Thyroid gland (tissue), 4 donors: ENCODE measurements at places on chromosomes 5 and 9. TPM values are rescaled to one million over a fixed set of nuclear protein-coding genes. Genes with fewer than 3 reads are reported as not detected.

- no peak for DNase-seq
- H3K4me1 ChIP-seq: peaks cover 21% of the 10 kb centered on the region
- no peaks in the 10 kb centered on the region for H3K36me3 ChIP-seq
- H3K27ac ChIP-seq: no peak overlapping the region
- H3K4me3 ChIP-seq: no peak overlapping the region
Observed at GRCh38 chr9:78044189-78044588, 12.6 kb upstream of the GNAQ start.

- H3K4me1 ChIP-seq: no peaks in the 10 kb centered on the region
- peaks cover 50% of the 10 kb centered on the region for H3K36me3 ChIP-seq
- H3K27ac ChIP-seq: no peak overlapping the region
- H3K4me3 ChIP-seq: no peak overlapping the region
- DNase-seq: no peak
Observed at GRCh38 chr9:136829412-136829811, 12.9 kb upstream of the AJM1 start.

SHC3 gene
- total RNA-seq: 1.3 TPM

ACTBL2 gene
- not detected for total RNA-seq

DNA sequence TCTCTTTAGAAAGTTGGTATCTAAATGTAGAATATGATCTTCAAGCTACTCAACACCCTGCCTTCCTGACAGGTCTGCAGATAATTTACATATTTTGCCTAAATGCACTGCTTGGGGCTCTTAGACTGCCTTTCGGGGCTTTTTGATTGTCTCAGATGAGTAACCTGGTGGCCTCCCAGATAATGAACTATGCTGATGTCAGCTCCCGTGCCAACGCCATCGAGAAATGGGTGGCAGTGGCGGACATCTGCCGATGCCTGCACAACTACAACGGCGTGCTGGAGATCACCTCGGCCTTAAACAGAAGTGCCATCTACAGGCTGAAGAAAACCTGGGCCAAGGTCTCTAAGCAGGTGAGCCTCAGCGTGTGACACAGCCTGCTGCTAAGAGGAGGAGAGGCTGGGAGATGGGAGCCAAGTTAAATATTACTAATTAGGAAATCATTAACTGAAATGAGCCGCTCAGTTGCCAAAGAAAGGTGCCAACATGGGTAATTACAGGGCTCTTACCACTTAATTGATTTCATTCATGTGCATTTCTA lies 20.8 kb upstream of the CKMT2 start:
- no peaks in the 10 kb centered on the region for H3K4me1 ChIP-seq
- no peak for DNase-seq
- no peak overlapping the region for H3K27ac ChIP-seq
- H3K36me3 ChIP-seq: no peaks in the 10 kb centered on the region

DNA sequence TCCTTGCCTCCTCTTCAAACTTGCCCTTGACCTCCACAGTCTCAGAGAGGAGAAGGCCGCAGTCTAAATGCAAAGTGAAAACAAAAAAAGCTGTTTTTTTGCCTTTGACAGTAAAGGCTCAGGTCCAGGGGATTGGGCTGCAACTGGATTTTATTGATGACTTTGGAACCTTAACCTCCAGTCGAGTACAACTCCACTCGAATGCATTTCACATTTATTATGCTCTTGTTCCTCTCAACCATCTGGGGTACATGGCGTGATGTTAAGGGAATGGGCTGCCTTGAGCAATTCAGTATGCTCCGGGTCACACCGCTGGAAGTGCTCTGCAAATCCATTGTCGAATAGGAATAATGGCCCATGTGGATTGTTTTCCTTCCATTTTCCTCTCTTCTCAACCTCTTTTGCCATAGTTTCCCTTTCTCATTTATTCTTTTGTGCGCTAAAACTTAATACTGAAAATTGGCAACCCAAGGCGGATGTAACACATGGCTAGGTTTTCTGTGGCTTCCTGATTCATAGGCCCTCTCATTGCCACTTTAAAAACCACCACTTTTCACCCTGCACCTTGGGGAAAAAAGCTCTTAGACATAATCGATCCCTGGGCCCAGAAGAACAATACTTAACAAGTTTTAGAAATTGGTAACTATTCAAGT lies 34.3 kb downstream of the ITK start:
- H3K27me3 ChIP-seq: no peaks in the 10 kb centered on the region
- H3K4me3 ChIP-seq: no peak overlapping the region
- no peaks in the 10 kb centered on the region for H3K36me3 ChIP-seq
- DNase-seq: no peak
- H3K4me1 ChIP-seq: no peaks in the 10 kb centered on the region
- H3K27ac ChIP-seq: no peak overlapping the region

GFI1B gene
- total RNA-seq: 0.11 TPM

- H3K4me3 ChIP-seq: no peak overlapping the region
- no peak overlapping the region for H3K27ac ChIP-seq
- peaks cover 3% of the 10 kb centered on the region for H3K4me1 ChIP-seq
- no peak for DNase-seq
Observed at GRCh38 chr5:78562714-78563330, 85.8 kb downstream of the LHFPL2 start.

DNA sequence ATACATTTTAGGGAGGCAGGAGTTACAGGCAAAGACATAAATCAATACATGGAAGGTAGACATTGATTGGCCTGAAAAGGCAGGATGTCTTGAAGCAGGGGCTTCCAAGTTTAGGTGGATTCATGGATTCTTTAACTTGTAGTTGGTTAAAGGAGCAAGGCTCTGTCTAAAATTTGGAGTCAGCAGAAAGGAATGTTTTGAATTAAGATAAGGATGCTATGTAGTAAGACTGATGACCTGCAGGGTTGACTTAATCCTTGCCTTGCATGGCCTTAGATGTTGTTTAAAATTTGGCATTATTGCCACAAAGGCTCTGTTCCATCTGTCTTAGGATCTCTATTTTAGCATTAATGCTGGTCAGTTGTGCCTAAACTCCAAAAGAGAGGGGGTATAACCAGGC lies 171.3 kb downstream of the C5orf15 start:
- no peaks in the 10 kb centered on the region for H3K27me3 ChIP-seq
- no peaks in the 10 kb centered on the region for H3K4me1 ChIP-seq
- H3K4me3 ChIP-seq: no peak overlapping the region
- no peak overlapping the region for H3K27ac ChIP-seq

IFNA13 gene
- not detected for total RNA-seq

ANKRD18B gene
- total RNA-seq: 0.94 TPM

- no peaks in the 10 kb centered on the region for H3K27me3 ChIP-seq
- H3K36me3 ChIP-seq: no peaks in the 10 kb centered on the region
- H3K27ac ChIP-seq: no peak overlapping the region
- no peak overlapping the region for H3K4me3 ChIP-seq
Observed at GRCh38 chr5:109982966-109983534, 293.3 kb downstream of the MAN2A1 start.

DNA sequence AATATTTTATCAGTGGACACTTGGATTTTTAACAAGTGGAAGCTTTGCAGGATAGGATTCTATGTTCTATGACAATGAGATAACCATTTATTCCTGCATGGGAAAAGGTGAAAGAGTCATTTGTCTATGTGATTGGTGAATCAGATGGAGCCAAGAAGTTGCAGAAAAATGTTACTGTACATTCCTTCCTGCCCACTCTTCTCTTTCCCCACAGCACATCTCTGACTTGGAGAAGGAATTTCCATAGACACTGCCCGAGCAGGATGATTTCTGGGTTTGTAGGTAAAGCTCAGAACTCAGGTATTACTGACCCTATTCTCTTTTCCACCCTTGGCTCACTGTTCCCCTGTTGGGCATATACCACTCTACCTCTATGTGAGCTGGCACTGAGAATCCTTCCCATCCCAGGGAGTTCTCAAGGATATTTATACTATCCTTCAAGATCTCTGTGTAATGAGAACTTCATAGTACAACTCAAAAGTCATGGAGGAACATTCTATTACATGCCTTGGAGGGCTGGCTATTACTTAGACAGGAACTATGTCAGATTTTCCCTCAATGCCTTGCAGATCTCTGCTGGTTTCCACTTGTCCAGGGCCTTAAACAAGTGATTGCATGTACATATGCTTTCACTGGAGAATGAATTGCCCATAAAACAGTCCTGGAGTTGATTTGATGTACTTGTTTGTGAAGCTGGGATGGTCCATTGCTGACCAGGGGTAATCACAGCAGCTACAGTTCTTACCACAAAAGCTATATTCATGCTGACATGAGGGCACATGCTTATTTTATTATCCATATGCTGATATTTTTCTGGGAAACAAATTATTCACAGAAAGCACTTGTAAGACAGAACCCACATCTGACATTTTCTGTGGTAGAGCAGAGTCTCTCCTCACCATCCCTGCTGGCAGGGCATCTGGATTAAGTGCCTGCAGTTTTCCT lies 24.1 kb downstream of the SLC1A3 start:
- no peaks in the 10 kb centered on the region for H3K36me3 ChIP-seq
- H3K27me3 ChIP-seq: no peaks in the 10 kb centered on the region
- no peak overlapping the region for H3K27ac ChIP-seq
- H3K4me1 ChIP-seq: no peaks in the 10 kb centered on the region
- H3K4me3 ChIP-seq: no peak overlapping the region

F12 gene
- total RNA-seq: 1.1 TPM

- no peak for DNase-seq
- H3K36me3 ChIP-seq: no peaks in the 10 kb centered on the region
- no peaks in the 10 kb centered on the region for H3K27me3 ChIP-seq
- H3K4me3 ChIP-seq: no peak overlapping the region
Observed at GRCh38 chr9:80881940-80882339, 807.4 kb downstream of the TLE1 start.

STC2 gene
- 10.8 TPM for total RNA-seq

DNA sequence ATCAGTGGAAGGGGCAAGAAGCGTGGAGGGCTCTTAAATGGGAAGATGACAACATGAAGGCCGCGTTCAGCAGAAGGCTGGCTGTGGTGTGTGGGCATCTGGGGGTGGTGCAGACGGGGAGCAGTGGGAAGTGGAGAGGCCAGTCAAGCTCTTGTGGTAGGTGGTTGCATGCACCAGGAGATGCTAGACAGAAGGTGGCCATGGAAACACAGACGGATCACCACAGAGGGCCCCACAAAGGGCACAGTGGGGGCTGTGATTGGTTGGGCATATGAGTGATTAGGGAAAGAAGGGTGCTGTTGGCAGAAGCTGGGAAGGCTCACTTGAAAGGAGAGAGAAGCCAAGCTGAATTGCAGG lies 14.7 kb downstream of the MTMR12 start:
- H3K27ac ChIP-seq: no peak overlapping the region
- DNase-seq: no peak
- H3K4me3 ChIP-seq: no peak overlapping the region
- H3K36me3 ChIP-seq: no peaks in the 10 kb centered on the region
- H3K4me1 ChIP-seq: peaks cover 29% of the 10 kb centered on the region

- H3K4me3 ChIP-seq: no peak overlapping the region
- no peaks in the 10 kb centered on the region for H3K27me3 ChIP-seq
- H3K36me3 ChIP-seq: no peaks in the 10 kb centered on the region
- DNase-seq: peak; percentile 24
- no peak overlapping the region for H3K27ac ChIP-seq
Observed at GRCh38 chr5:115571441-115571878, 26.9 kb upstream of the FEM1C start.

OR1J2 gene
- total RNA-seq: not detected

- H3K36me3 ChIP-seq: no peaks in the 10 kb centered on the region
- no peak for DNase-seq
- no peak overlapping the region for H3K27ac ChIP-seq
- H3K4me3 ChIP-seq: no peak overlapping the region
- H3K4me1 ChIP-seq: no peaks in the 10 kb centered on the region
Observed at GRCh38 chr9:1913631-1914330, 101.4 kb upstream of the SMARCA2 start.

- no peak overlapping the region for H3K4me3 ChIP-seq
- H3K4me1 ChIP-seq: no peaks in the 10 kb centered on the region
- no peaks in the 10 kb centered on the region for H3K36me3 ChIP-seq
- DNase-seq: no peak
- H3K27ac ChIP-seq: no peak overlapping the region
Observed at GRCh38 chr9:72788966-72789735, 163.7 kb downstream of the ALDH1A1 start.

DNA sequence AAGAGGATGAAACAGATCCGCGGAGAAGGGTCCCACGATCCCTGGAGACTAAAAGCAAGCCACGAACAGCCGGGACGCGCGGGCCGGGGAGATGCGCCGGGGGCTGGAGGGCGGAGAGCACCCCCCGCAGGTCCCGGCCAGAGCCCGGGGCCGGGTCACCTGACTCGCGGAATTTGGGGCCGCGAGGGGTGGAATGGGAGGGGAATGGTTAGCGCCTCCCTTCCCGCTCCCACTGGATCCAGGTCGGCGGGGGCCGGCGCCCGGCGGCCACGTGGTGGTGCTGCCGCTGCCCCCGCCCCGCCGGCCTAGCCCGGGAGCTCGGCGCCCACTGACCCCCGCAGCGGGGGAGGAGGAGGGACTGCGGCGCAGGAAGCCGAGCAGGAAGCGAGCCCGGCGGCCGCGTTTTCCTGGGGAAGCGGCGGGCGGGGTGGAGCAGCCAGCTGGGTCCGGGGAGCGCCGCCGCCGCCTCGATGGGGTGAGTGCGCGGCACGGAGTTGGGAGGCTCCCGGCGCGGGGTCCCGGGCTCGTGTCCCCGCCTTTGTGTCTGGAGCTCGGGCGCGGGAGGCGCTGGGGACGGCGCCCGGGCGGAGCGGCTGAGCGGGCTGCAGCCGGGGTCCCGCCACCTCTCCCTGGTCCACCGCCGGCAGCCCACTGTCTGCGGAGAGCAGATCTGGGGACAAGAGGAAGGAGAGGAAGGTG lies at the start of gene RAI14:
TSS of gene RAI14 (plus strand) at position 328 of the 699 bp plus-strand sequence. CDS start 30,592 bp downstream, outside the sequence.
- H3K4me3 ChIP-seq: peak within 1 kb of the TSS; percentile 83
- H3K27ac ChIP-seq: peak within 1 kb of the TSS; percentile 98
- no peaks in the 10 kb centered on the region for H3K27me3 ChIP-seq
- peak; percentile 87 for DNase-seq

GRCh38 chr5:99088309-99088708 lies 159.5 kb upstream of the CHD1 start:
- no peaks in the 10 kb centered on the region for H3K36me3 ChIP-seq
- H3K27ac ChIP-seq: no peak overlapping the region
- no peaks in the 10 kb centered on the region for H3K4me1 ChIP-seq
- no peak for DNase-seq
- no peak overlapping the region for H3K4me3 ChIP-seq

GRCh38 chr5:107743373-107744000 lies 72.8 kb upstream of the EFNA5 start:
- no peak overlapping the region for H3K4me3 ChIP-seq
- DNase-seq: no peak
- H3K4me1 ChIP-seq: no peaks in the 10 kb centered on the region
- H3K36me3 ChIP-seq: no peaks in the 10 kb centered on the region
- H3K27ac ChIP-seq: no peak overlapping the region
- no peaks in the 10 kb centered on the region for H3K27me3 ChIP-seq

GDNF gene
- not detected for total RNA-seq

- no peak for DNase-seq
- no peaks in the 10 kb centered on the region for H3K27me3 ChIP-seq
- H3K4me1 ChIP-seq: peaks cover 30% of the 10 kb centered on the region
- H3K27ac ChIP-seq: no peak overlapping the region
Observed at GRCh38 chr5:757346-757930, 27.1 kb downstream of the ZDHHC11B start.

DNA sequence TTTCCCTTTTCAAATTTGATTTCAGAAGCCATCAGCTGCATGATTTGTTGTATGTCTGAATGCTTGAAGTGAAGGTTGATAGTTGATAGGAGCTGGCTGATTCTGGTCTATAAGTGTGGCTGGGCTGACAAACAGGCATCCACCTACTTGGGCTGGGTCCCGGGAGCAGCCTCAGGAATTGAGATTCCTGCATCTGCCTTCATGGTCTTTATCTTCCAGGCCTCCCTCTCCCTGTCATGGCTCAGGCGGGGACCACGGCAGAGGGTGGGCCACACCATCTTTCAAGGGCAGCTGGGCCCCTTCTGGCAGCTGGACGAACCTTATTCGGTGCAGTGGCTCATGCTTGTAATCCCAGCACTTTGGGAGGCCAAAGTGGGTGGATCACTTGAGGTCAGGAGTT lies 55.9 kb downstream of the ROPN1L start:
- H3K27me3 ChIP-seq: no peaks in the 10 kb centered on the region
- no peak overlapping the region for H3K27ac ChIP-seq
- no peaks in the 10 kb centered on the region for H3K4me1 ChIP-seq

PCDHGA8 gene
- 5.8 TPM for total RNA-seq
